KG1 (cell line): ENCODE measurements at places on chromosomes 7 and 10.

- DNase-seq, result peak; percentile 1
Observed at GRCh38 chr7:13262929-13263530, 575.6 kb downstream of the ARL4A start.

DNA sequence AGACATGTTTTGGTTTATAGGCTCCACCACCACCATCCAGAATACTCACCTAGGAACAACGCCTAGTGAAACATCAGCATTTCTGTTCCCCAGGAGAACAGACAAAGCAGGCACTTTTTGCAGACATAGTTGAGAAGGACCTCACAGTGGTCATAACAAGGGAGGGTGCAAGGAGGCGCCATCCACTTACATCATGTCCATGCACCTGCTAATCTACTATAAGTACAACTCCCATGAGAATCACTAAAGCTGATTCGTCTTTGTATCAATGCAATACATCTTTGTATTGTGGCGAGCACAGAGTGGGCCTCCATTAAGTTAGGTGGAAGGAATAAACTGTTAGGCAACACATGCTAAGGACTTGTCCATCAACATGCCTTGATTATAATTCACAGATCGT is 207.1 kb downstream of the KCNMA1 start:
- DNase-seq, result no peak

- no peak for DNase-seq
Observed at GRCh38 chr10:58868736-58869435, 307.6 kb upstream of the PHYHIPL start.

DNA sequence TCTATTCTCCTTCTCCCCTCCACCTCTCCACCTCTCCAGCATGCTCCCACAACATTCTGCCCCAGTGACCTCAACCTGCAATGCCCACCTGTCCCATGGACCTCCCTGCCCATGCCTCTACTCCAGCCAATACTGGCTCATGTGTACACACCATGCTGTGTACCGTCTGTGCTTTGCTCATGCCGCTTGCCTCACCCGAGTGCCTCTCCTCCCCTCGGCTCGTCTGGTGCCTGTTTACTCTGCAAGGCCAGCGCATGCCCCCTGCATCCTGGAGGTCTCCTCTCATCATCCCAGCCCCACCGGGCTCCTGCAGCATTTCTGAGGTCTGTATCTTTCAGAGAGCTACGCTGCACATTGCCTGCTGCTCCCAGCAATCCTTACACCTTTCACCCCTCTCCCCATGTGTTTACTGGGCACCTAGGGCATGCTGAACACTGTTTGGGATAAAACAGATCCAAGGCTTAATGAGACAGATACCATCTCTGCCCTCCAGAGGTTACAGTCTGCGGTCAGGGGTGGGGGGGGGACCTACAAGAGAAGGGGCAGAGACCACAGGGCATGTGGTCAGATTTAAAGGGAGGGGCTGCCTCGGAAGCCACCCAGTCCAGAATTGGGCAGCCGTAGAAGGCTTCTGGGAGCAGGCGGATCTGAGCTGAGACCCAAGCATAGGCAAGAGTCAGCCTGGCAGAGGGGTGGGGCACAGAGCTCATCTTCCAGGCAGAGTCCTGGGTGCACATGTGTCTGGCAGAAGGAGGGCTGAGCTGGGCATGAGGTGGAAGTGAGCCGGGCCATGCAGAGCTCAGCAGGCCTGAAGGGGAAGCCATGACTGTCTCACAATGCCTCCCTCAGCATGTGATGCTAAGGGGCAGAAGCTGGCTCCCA is 29.6 kb upstream of the PSAP start:
- DNase-seq, result no peak

GRCh38 chr7:24715661-24716479 is 41.4 kb downstream of the GSDME start:
- DNase-seq, result no peak

DNA sequence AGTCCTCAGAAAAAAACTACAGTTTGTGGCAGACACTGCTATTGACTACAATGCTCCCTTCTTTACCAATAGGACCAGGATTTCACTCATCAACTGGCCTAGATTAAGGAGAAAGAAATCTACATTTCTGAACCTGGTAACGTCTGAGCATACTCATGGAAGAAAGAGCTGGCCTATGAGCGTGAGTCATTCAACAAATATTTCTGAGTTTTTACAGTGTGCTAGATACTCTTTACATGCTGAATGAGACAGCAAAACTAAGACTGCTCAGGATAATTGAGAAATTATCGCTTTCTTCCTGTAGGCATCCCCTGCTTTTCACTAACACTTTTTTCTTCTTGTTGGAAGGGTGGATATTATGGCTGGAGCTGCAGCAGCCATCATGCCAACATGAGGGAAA is 609.7 kb downstream of the TNS3 start:
- DNase-seq, result no peak

DNA sequence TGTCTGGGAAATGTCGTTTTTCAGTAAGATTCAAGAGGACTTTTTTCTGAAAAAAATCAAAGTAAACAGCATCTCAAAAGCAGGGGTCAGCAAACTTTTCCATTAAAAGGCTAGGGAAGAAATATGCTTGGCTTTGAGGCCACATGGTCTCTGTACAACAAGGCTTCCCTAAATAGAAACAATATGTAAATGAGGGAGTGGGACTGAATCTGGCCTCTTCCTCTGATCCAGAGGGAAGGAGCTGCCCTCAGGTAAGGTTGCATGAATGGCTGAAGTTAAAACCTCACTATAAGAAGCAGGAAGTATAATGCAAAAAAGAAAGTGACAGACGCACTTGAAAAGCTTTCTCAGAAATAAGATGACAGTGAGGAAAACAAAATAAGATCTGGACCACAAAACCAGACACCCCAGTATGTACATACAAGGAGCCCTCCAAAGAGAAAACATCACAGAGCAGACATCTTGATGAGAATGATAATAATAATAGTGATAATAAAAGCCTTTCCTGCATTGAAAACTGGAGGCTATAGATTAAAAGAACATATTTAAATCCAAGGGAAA is 115.2 kb downstream of the PLXNA4 start:
- no peak for DNase-seq

GRCh38 chr10:103241262-103242011 is 4.2 kb upstream of the RPEL1 start:
- no peak for DNase-seq

GRCh38 chr7:133534816-133535215 is 281.9 kb downstream of the EXOC4 start:
- no peak for DNase-seq

DNA sequence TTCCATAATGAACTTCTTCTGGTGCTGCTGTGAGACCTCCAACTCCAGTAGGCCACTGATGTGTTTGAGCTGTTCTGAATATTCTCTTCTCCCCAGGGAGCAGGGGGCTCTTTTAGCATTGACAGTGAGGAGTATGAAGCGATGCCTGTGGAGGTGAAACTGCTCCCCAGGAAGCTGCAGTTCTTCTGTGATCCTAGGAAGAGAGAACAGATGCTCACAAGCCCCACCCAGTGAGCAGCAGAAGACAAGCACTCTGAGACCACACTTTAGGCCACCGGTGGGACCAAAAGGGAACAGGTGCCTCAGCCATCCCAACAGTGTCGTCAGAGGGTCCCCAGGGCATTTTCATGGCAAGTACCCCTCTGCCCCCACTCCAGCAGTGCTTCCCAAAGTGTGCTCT is 49.3 kb downstream of the DENND11 start:
- DNase-seq, result no peak

- DNase-seq, result no peak
Observed at GRCh38 chr10:21170216-21170615, 273.1 kb upstream of the NEBL start.

DNA sequence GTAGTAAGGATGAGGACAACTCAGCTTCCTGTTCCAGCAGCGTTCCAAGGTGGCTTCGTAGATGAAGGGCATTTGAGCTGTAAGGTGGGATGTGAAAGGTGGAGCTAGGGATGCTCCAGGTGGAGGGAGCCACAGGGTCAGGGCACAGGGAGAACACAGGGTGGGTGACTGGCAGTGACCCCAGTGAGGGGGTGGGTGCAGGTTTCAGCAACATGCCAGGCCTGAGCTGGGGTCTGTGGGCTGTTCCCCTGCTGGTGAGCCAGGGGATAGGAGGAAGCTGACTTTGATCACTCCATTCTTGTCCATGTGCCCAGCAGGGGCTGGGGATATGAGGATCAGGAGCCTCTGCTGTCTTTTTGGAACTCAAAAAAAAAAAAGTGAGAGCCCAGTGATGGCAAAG is 33.2 kb downstream of the CDH23 start:
- no peak for DNase-seq
